Gastrocnemius medialis (tissue), 4 donors: ENCODE measurements at places on chromosomes 2 and 18.

GRCh38 chr2:146503366-146503765 lies 1341.5 kb upstream of the ACVR2A start:
- no peak for DNase-seq

DNA sequence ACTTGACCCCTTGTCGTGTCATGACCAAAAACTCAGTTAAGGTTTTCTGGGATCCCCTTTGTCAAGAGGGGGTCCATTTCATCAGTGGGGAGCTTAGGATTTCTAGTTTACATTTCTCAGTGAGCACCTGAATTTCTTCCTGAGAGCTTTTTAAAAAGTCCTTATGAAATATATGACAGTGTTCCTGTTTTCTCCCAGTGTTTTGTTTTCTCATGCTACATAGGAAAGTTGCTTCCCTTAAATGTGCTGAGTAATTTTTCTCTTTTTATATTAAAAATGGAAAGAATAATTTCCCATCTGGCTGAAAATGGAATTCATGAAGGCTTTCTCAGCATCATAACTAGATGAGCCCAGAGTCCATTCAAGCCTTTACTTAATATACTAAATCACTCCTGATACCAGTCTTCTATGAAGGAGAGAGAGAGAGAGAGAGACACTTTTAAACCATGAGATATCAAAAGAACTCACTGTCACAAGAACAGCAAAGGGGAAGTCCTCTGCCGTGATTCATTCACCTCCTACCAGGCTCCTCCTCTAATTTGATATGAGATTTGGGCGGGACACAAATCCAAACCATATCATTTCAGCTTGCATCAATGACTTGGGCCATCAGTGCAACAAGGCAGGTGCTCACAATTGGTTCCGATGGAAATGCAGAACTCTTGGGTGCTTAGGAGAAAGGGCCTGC lies 61.1 kb downstream of the XRCC5 start:
- DNase-seq: no peak

DNA sequence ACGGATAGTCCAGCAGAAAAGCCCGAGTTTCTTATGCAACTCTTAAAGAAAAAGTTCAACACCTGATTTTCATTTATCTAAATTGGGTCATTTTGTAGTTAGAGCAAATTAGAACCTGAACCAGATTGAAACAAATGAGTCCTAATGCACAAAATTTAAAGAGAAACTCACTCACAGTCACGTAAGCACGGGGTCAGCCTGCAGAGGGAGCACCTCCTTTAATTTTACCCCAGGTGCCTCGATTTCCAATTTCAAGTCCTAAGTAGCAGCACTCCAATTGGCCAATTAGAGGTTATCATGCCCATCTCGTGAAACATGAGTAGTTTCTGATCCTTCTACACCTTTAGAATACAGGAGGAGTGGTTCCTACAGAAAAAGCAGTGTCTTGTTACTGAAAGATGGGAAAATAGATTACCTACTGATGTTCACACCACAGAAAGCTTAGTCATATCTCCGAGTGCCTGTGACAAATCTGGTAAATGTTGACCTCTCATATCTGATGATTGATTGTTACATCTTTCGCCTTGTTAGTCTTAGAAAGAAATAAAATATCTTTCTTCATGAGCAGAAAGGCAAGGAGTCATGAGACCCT lies 1929.8 kb upstream of the LRRTM1 start:
- DNase-seq: no peak

GRCh38 chr2:144431998-144432397 lies 87.9 kb downstream of the ZEB2 start:
- DNase-seq: no peak

DNA sequence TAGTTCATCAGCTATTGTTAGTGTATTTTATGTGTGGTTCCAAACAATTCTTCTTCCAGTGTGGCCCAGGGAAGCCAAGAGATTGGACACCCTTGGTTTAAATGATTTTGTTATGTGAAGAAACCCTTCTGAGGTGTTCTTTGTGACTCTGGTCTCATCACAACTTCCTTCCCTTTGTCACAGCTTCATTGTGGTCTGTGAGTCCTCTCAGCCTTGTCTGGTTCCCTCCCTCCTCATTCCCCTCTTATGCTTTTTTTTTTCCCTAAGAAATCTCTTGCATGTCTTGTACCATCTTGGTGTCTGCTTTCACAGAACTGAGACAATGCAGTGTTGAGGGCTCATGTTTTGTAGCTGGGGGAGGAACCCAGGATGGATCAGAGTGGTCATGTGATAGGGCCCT lies 118.9 kb downstream of the TMEM182 start:
- DNase-seq: no peak

DNA sequence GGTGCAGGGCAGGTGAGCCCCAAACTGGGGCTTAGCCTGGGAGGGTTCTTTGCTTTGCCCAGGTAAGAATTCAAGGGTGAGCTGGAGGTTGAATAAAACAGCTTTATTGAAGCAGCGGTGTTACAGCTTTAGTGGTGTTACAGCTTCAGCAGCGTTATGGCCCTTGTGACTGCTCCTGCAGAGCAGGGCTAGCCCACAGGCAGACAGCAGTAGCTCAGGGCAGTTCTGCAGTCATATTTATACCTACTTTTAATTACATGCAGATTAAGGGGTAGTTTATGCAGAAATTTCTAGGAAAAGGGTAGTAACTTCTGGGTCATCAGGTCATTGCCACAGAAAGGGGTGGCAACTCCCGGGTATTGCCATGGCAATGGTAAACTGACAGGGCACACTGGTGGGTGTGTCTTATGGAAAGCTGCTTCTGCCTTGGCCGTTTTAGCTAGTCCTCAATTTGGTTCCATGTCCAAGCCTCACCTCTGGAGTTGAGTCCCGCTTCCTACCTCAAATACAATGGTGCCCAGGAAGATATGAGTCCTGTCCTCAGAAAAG lies 78.2 kb downstream of the THNSL2 start:
- no peak for DNase-seq

GRCh38 chr2:29951576-29951975 lies 30.2 kb upstream of the ALK start:
- DNase-seq: no peak

DNA sequence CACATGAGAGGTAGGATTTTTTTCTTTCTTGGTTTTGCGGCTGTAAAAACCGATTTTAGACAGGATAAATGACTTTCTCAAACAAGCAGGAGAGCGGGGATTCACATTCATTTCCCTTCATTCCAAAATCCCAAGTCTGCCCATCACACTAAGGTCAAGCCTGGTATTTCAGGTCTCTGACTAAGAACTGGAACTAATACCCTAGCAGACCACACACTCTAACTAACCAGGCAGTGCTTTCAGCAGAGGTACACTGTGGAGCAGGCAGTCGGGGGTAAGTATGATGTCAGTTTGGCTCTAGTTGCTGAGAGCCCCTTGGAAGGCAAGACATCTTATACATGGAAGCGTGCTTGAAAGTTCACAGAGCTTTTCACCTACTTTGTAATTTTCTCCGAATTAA lies 128.1 kb upstream of the LHCGR start:
- no peak for DNase-seq

DNA sequence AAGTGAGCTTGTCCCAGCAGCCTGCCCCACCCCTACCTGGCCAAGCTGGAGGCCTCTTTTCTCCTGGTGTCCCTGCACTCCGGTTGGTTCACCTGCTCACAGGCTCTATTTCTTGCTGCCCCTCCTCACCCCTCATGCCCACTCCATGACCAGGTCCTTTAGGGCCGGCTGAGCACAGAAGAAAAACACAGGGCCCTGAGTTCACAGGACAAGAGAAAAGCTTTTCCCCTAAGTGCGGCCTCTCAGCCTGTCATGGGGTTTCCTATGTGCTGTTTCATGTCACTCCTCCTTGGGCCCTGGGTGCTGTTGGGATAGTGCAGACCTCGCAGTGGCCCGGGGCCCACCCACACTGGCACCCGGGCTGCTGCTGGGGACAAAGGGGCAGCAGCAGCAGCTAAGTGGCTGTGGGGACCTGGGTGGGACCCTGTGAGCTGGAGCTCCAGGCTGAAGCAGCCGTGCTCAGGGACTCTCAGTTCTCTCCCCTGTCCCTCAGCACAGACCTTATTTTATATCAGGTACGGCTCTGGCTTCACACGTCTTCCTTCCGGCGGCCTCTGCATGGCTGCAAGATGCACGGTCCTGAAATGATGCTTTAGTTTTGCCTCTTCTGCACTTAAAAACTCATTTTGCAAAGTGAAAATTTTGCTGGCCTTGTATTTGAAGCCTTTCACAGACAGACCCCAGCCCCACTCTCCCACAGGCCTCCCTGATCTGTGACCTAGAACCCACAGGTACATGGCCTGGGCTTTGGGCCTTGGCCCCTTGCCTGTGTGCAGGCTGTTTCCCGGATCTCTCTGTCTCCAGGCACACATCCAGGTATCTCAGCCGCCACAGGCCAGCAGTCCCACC lies 71.8 kb downstream of the SH3RF3 start:
- DNase-seq: no peak

DNA sequence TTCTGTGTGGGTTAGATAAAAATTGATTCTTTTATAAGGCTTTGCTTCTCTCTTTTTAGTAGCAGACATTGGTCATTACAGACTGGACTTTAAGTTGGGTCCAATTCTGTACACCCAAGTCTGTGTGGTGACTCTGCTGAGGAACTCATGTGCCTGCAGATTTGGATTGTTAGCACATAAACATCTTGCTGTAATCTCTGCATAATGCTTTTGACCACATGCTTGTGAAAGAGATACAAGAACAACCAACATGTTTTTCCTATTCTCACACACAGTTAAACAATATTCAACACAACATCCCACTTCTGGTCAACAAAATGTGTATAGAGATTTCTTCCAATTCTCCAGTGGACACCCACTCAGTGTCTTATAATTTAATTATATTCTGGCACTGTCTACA lies 270.1 kb downstream of the RDH14 start:
- DNase-seq: no peak

- DNase-seq: no peak
These were observed 4.6 kb downstream of the IL37 start for GRCh38 chr2:112915300-112916144.

- DNase-seq: no peak
These were observed 12.7 kb upstream of the MAP3K2 start for GRCh38 chr2:127400533-127400896.

DNA sequence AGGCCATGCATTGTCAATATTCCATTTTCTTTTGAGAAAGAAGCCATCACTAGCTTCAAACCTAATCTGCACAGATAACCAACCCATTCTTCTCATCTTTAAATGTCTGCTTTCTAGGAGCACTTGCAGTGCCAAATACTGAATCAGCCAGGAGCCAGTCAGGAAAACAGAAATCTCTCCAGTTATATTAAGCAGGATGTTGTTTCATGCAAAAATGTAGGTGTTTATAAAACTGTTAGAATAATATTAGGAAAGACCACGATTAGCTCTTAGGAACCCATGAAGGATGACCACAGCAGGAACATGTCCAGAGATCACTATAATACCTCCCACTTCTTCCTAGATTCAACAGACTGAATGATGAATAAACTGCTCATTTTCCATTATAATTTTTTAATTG lies 86.0 kb downstream of the TTC32 start:
- no peak for DNase-seq

GRCh38 chr2:120444691-120445240 lies 98.8 kb downstream of the INHBB start:
- no peak for DNase-seq

- DNase-seq: no peak
These were observed 41.2 kb downstream of the CABYR start for GRCh38 chr18:24180048-24180447.

DNA sequence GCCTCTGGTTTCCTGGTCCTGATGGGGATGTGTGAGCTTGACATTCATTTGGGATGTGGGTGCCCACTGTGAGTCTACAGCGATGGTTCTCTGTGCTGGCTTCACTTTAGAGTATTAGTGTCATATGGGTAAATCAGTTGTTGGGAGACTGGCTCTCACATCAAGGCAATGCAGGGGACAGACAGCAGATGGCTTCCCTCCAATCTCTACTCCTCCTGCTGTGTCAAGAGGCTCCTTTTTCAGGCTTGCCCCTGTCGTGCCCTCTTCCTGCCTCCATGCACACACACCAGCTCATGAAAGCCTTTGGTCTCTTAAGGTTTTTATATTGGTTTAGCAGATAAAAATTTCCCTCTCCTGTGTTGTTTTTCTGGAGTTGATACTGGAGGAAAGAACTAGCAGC lies 315.6 kb downstream of the RDH14 start:
- DNase-seq: no peak

DNA sequence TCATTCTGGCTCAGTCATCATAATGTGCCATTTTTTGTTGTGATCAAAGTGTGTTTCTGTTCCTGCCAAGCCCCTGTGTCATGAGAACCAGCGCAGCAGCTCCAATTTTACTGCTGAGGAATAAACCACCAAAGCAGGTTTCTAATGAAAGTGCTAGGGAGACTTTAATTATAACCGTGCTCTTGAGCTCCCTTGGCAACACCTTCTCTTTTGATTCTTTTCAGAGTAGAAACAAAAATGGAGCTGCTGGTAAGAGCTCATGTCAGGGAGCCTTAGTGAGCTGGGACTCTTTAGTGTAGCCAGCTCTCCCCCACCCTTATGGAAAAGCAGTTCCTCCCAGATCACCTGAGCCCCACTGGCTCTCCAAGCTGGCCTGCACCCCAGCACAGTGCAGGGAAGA lies 74.3 kb downstream of the LYPD1 start:
- no peak for DNase-seq

GRCh38 chr2:37357069-37357468 lies 12.6 kb downstream of the QPCT start:
- DNase-seq: no peak

- DNase-seq: no peak
These were observed 121.1 kb upstream of the ACAA2 start for GRCh38 chr18:49934457-49934856.

DNA sequence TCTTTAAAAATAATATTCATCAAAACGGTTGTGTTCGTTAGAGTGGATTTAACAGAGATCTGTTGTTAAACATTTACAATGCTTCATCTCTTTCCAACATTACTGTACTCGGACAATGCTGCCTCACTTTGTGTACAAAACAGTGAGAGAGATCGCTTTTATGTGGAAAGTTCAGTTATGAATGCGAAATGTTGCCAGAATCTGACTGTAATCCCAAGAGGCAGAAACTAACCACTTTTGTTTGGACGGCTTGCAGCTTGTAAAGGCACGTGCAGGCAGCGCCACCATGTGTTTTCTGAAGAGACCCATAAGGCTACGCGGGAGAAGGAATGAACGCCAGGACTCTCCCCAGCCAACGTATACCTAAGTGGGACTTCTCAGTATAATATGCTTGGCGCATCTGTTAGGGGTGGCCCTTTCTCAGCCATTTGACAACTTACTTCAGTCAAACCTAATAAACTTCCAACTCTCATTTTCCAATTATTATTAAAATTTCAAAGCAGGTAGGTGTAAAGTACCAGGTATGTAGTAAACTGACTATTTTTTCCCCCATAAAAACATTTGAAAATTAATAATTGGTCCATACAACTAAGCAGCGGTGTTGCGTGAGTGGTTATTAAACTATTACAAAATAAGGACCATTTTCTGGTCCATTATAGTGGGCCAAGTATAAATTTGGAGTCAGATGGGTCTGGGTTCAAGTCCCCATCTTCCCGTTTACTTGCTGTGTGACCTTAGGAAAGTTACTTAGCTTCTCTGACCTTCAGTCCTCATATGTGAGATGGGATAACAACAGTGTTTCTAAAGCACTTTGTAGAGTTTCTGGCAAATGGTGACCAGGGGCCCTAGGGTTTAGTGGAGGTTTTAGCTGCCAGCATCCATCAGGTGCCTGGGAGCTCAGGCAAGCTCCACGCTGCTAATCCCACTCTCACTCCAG lies 5.6 kb upstream of the NAPG start:
- peak; percentile 72 for DNase-seq
